A549 treated with DMSO at 1 μM for 4 hours (cell line): ENCODE measurements at places on chromosomes 3 and 15. TPM values are rescaled to one million over a fixed set of nuclear protein-coding genes. Genes with fewer than 3 reads are reported as not detected.

The FBXL22 gene
- 0.21 to 0.30 TPM (median 0.26 TPM) in 5 replicates for total RNA-seq

The GP5 gene
- total RNA-seq: 0.03 to 0.07 TPM in 2 of 5 replicates, not detected in the others

The FBN1 gene
- 7.4 to 12.3 TPM (median 9.2 TPM) in 5 replicates for total RNA-seq

The LYZL4 gene
- total RNA-seq: not detected in 5 replicates

The LNP1 gene
- total RNA-seq: 0.78 to 1.1 TPM (median 0.82 TPM) in 5 replicates

The LMAN1L gene
- total RNA-seq: not detected in 5 replicates

The CD86 gene
- not detected in 5 replicates for total RNA-seq

The SEMA5B gene
- total RNA-seq: 0.16 to 1.1 TPM (median 0.26 TPM) in 5 replicates

The MED12L gene
- total RNA-seq: 0.30 to 0.72 TPM (median 0.60 TPM) in 5 replicates

The LRTM1 gene
- not detected in 5 replicates for total RNA-seq

The TM4SF1 gene
- total RNA-seq: 1,538 to 2,747 TPM (median 1,894 TPM) in 5 replicates

The UMPS gene
- 50.0 to 53.1 TPM (median 52.6 TPM) in 5 replicates for total RNA-seq

The SLC2A2 gene
- total RNA-seq: not detected in 5 replicates

The CFAP91 gene
- total RNA-seq: 0.20 to 0.41 TPM (median 0.32 TPM) in 4 of 5 replicates, not detected in the other

The PLSCR5 gene
- not detected in 5 replicates for total RNA-seq

The P2RY13 gene
- not detected in 5 replicates for total RNA-seq

The TEX9 gene
- 4.1 to 6.3 TPM (median 5.2 TPM) in 5 replicates for total RNA-seq

The IDH3A gene
- 73.5 to 88.1 TPM (median 88.0 TPM) in 5 replicates for total RNA-seq

The FAIM gene
- 17.0 to 20.4 TPM (median 18.9 TPM) in 5 replicates for total RNA-seq

The MON1A gene
- total RNA-seq: 5.8 to 9.8 TPM (median 8.4 TPM) in 5 replicates

The FOXL2 gene
- 3.4 to 4.9 TPM (median 4.6 TPM) in 5 replicates for total RNA-seq

The RARB gene
- 6.6 to 16.1 TPM (median 14.1 TPM) in 5 replicates for total RNA-seq

The GADL1 gene
- total RNA-seq: not detected in 5 replicates

The ARIH2 gene
- 60.4 to 67.4 TPM (median 64.0 TPM) in 5 replicates for total RNA-seq

The IMP3 gene
- total RNA-seq: 98.0 to 137 TPM (median 128 TPM) in 5 replicates

The EBLN2 gene
- 0.38 to 0.57 TPM (median 0.51 TPM) in 5 replicates for total RNA-seq

The TERC gene
- 0.93 TPM in 1 of 5 replicates, not detected in the others for total RNA-seq

The TRIM42 gene
- total RNA-seq: not detected in 5 replicates
